ENCODE measurements at places on chromosomes 3 and 15.

GRCh38 chr3:122493296-122493695 lies 21.4 kb downstream of the KPNA1 start:
- DNase-seq: no peak

DNA sequence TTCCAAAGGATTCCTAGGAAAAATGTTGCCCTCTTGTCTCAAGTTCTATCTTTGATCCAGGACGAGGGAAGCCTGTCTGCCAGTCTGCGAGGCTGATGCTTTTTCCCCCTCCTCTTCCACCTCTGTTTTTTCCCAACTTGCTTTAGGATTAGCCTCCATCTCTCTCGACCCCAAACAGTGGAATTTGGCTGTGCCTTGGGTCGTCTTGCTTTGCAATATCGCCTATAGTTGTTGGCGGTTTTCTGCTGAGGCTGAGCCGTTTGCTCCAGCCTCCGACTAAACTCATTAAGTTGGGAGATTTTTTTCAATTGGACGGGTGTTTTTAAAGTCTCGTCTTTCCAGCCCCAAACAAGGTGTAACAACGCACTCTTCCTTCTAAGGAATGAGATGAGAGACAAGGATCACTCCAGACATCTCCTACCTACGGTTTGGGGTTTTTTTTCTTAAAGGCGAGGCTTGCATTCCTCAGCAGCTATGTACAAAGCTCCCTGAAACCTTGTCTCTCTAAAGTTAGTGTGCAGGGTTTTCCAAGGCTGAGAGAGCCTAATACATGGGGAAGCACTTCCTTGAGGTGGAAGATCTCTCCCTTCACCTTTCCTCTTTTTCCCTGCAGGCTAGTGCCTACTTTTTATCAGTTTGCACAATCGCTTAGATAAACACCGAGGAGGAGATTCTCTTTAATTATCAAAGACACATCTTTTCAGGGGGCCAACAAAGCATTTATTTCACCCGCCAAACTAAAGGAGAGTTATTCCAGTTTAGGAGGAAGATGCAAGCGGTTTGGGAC lies 4.8 kb upstream of the NR2F2 start:
- no peak for DNase-seq

- DNase-seq: no peak
These were observed 154.1 kb upstream of the CADPS start for GRCh38 chr3:63029326-63029725.

DNA sequence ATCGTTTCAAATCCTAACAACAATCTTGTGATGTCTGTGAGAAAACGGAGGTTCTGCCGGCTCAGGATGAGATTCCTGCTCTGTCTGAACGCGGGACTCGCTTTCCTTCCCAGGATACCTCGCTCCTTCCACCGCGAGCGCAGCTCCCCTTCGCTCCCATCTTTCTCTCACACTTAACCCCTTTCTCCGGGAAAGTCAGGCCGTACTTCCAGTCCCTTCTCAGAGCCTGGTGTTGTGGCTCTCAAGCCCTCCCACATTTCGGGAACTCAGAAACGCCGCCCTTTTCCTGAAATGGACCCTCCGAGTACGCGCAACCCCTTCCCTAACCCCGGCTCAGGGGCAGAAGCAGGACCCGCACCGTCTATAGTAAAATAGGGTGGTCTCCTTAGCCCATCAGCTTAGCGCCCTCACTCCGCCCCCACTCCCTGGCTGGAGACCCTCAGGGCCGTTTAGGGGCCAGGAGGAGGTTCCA lies 378 bp upstream of the FEM1B start:
- DNase-seq: no peak

- no peak for DNase-seq
These were observed 15.8 kb upstream of the EPHB3 start for GRCh38 chr3:184545769-184546168.

DNA sequence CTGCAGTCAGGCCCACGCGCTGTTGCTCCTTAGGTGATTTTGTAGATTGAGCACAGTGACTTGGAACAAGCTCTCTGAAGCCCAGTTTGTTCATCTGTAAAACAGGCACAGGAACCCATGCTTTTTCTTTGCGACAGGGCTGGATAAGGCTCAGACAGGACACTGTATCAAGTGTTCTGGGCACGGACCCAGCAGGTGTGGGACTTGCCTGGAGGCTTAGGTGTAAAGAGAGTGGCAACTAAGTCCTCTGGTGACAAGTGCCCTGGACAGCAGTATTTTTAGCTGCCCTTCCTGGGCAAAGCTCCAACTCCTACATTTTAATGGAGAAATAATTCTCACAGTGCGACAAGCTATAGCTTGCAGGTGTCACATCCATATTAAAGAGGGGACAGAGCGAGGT lies 32.2 kb downstream of the CD276 start:
- no peak for DNase-seq

DNA sequence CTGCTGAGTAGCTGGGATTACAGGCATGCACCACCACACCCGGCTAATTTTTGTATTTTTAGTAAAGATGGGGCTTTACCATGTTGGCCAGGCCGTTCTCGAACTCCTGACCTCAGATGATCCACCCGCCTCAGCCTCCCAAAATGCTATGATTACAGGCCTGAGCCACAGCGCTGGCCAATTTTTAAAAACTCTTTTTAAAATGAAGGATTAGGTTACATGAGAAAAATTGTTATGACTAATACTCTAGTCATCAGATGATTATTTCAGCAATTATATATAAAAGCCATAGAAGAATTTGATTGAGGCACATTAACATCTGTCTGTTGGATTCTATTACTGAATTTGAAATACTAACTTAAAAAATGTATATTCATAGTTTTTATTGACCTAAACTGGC lies 134.1 kb upstream of the MNS1 start:
- no peak for DNase-seq

DNA sequence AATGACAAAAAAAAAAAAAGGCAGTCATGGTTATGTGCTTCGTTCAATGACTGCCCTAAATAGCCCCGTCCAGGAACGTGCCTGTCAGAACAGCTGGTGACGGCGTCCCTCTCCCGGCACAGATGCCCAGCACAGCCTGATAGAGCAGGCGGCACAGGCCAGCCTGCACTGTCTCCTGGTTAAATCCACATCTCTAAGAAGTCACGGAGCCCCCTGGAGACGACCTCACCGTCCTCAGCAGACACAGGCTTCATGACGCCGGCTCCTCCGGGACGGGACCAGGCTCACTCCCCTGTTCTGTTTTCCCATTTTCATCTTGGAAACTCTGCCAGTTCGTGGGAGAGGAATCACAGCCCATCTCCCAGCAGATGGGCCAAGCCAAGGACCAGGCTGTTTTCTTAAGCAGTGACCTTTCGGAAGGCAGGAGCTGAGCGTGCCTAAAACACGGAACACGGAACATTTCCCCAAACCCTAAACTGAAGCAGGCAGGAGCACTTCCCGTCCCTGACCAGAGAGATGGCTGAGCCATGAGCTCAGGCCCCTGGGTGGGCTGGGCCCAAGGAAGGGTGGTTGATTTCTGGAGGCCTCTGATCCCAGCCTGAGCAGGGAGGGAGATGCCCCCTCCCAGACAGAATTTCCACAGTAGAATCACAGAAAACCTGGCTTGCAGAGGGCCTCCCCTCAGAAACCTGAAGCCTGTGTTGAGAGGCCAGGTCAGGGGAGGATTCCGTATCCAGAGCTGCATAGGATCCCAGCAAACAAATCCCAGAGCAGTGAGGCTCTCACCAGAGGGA lies 35.9 kb downstream of the ADCY5 start:
- DNase-seq: no peak

- DNase-seq: peak; percentile 58
These were observed 21.4 kb upstream of the LIPC start for GRCh38 chr15:58410353-58410752.

DNA sequence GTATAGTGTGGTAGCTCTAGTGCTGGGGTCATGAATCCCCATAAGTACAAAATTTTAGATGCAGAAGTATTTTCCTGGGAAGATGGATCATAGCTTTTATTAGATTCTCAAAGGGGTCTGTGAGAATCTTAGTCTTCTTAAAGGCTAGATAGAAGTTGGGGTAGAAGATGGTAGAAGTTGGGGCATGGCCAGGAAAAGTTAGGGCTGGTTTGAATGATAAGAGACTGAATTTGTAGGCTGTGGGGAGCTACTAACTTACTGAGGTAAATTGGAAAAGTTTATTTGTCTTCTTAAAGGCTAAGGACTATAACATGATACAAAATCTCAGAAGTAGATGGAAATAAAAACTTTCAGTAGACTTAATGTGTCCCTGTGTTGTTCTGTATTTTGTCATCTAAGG lies 1.6 kb upstream of the UBE2Q2 start:
- no peak for DNase-seq

GRCh38 chr3:4067893-4068292 lies 235.3 kb upstream of the SETMAR start:
- no peak for DNase-seq

DNA sequence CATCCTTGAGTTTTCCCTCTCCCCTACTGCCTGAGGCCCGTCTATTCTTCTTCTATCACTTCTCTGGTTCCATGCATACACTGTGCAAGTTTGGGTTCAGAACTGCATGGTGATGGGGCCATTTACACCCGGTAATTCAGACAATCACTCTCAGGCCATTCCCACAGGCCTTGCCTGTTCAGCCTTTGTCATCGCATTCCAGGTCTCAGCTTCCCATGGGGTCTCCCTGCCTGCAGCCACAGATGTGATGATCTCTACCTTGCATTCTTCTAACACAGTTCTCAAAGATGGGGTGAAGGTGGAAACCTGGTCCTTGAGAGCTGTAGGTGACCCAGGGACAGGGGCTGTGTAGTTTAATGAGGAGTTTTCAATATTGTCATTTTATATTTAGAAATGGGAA lies 209.2 kb upstream of the TOPAZ1 start:
- DNase-seq: no peak

- DNase-seq: peak; percentile 54
These were observed 46.2 kb downstream of the PTH1R start for GRCh38 chr3:46923559-46924350.

DNA sequence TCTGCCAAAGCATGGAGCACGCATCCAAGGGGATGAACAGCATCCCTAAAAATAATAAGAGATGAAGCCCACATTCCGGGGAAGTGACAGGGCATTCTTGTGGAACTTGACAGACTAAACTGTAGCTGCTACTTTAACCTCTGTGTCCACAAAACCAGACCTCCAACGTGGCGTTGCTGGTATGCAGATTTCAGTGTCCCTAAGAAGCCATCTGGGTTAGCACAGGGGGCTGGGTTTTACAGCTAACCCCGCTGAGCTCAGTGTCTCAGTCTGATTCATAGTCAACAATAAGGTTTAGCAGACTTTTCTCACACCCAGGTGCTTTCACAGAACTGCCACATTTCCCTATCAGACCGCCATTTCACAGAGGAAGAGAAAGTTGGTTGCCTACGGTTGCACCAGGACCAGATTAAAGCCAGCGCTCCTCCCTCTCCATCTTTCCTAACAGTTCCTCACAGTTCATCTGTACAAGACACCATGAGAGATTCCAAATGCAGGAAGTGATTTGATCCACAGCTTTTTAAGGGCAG lies 61.6 kb upstream of the CTDSPL start:
- no peak for DNase-seq

DNA sequence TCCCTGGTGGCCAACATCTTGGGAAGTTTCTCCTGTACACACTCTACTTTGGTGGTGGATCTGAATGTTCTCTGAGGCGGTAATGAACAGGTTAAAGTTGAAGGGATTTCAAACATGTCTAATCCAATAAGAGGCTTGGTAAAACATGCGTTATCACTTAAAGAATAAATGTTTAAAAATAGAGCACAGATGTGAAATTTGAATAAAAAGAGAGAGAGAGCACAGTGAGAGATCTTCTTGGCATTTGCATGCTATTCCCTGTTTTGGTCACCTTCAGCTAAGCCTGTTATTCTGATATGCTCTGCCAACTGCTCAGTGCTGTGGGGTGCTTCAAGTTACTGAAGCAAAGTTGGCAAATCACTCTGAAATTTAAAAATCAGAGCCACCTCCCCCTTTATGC lies 237.7 kb upstream of the WNT5A start:
- no peak for DNase-seq

Data from activated CD4-positive, alpha-beta T cell treated with anti-CD3 and anti-CD28 coated beads, Interleukin-2, amount 10 ng/mL, durations not matched to agents 7 days and 5 days (primary cell).